ENCODE measurements at places on chromosomes 13 and 19. TPM values are rescaled to one million over a fixed set of nuclear protein-coding genes. Genes with fewer than 3 reads are reported as not detected.

DNA sequence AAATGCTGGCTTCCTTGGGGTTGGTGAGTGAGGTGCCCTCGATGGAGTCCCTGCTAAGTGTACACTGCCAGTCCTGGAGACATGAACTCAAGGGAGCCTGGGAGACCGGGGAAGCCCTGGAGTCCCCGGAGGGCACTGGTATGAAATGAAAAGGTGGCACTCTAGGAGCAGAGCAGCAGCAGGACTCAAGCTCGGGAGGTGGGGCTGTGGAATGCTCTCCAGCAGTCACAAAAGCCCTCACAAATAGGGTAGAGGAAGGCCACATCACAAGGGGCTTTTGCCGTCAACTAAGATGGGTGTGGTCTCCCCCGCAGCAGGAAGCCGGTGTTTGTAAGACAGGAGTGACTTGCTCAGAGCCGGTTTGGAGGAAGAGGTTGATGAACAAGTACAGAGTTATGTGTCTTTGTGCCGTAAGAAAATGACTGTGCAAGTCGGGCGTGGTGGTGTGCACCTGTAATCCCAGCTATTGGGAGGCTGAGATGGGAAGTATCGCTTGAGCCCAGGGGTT is 19.3 kb downstream of the CCNE1 start:
- peaks cover 5% of the 10 kb centered on the region for H3K4me1 ChIP-seq
- H3K27me3 ChIP-seq, result no peaks in the 10 kb centered on the region
- no peak for DNase-seq

- H3K27me3 ChIP-seq, result no peaks in the 10 kb centered on the region
- H3K36me3 ChIP-seq, result no peaks in the 10 kb centered on the region
- DNase-seq, result no peak
- H3K4me3 ChIP-seq, result no peak overlapping the region
Observed at GRCh38 chr13:32105653-32106313, 74.2 kb downstream of the FRY start.

DNA sequence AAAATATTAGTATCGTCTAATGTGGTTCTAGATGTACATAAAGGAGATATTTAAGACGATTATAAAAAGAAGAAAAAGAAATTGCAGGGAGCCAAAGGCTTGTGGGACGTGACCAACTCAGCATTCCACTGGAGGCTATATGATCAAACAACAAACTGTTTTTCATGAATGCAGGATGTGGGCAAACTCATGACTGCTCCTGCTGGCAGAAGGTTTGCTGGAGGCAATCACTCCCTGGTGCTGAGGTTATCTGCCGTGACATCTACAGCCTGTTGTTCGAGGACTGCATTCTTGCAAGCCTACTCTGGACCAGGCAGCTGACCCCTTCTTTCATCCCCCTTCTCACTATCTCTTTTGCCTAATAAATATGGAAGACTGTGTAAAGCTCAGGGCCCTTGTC is 518.1 kb downstream of the UQCRFS1 start:
- H3K4me3 ChIP-seq, result no peak overlapping the region
- DNase-seq, result no peak
- H3K27me3 ChIP-seq, result no peaks in the 10 kb centered on the region

GRCh38 chr19:29029268-29029958 is 183.5 kb downstream of the UQCRFS1 start:
- H3K4me3 ChIP-seq, result no peak overlapping the region
- peak; percentile 23 for DNase-seq
- H3K27ac ChIP-seq, result no peak overlapping the region
- no peaks in the 10 kb centered on the region for H3K36me3 ChIP-seq
- H3K27me3 ChIP-seq, result no peaks in the 10 kb centered on the region

GRCh38 chr13:66528944-66529576 is 701.1 kb downstream of the PCDH9 start:
- no peak overlapping the region for H3K4me3 ChIP-seq
- DNase-seq, result no peak
- H3K36me3 ChIP-seq, result no peaks in the 10 kb centered on the region
- H3K27ac ChIP-seq, result no peak overlapping the region
- H3K27me3 ChIP-seq, result no peaks in the 10 kb centered on the region

GRCh38 chr13:112137144-112137543 is 70.2 kb downstream of the SOX1 start:
- peaks cover 3% of the 10 kb centered on the region for H3K27me3 ChIP-seq
- no peak overlapping the region for H3K4me3 ChIP-seq
- no peaks in the 10 kb centered on the region for H3K4me1 ChIP-seq
- H3K27ac ChIP-seq, result no peak overlapping the region

GRCh38 chr13:102440259-102440936 is 38.5 kb upstream of the FGF14 start:
- H3K4me1 ChIP-seq, result peaks cover 9% of the 10 kb centered on the region
- no peak for DNase-seq
- no peaks in the 10 kb centered on the region for H3K27me3 ChIP-seq

DNA sequence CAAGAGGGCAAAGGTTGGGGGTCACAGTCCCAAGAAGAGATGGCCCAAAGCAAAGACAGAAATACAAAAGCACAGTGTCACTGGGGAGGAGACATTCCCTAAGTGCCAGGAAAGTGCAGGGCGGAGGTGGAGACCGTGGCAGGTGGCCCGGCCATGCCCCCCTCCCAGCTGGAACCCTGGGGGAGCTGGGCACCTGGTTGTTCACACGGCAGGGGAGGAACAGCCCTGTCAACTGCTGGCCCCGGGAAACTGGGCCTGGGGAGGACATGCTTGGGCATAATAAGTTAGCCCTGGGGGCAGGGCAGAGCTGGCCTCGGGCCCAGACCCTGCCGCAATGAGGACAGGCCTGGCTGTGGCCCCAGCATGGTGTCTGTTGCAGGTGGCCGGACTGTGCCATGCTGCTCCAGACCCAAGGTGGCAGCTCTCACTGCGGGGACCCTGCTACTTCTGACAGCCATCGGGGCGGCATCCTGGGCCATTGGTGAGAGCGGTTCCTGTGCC is 7.4 kb downstream of the HPN start:
- H3K4me3 ChIP-seq, result no peak overlapping the region
- H3K27ac ChIP-seq, result no peak overlapping the region
- H3K27me3 ChIP-seq, result no peaks in the 10 kb centered on the region
- no peak for DNase-seq
- peaks cover 9% of the 10 kb centered on the region for H3K36me3 ChIP-seq

- peaks cover 4% of the 10 kb centered on the region for H3K27me3 ChIP-seq
- H3K36me3 ChIP-seq, result no peaks in the 10 kb centered on the region
- H3K4me1 ChIP-seq, result no peaks in the 10 kb centered on the region
- H3K27ac ChIP-seq, result no peak overlapping the region
- DNase-seq, result no peak
Observed at GRCh38 chr13:26179344-26179743, 42.8 kb downstream of the RNF6 start.

The OR7C1 gene
- total RNA-seq, result not detected
